CD4-positive, alpha-beta T cell treated with Interleukin-21 for 1 hour (primary cell): ENCODE measurements at places on chromosomes 6 and 20.

DNA sequence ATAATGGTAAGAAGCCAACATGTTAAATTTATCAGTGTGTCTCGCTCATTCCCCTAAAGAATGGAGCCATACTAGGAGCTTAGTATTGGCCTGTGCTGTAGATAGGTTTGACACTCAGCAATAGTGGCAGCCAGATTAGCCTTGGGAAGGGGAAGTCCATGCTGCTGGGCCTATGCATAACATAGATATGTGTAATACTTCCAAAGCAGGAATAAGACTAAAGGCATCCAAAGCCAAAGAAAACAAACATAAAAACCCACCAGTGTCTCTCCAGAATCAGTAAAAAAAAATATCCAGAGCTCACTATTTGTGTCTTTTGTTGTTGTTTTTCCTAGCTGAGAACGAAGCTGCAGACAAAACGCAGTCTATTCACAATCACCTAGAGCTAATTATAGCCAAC, 104.2 kb upstream of the STXBP5 start:
- no peak for DNase-seq

GRCh38 chr20:16434062-16434664, 139.1 kb downstream of the KIF16B start:
- DNase-seq, result peak; percentile 27

DNA sequence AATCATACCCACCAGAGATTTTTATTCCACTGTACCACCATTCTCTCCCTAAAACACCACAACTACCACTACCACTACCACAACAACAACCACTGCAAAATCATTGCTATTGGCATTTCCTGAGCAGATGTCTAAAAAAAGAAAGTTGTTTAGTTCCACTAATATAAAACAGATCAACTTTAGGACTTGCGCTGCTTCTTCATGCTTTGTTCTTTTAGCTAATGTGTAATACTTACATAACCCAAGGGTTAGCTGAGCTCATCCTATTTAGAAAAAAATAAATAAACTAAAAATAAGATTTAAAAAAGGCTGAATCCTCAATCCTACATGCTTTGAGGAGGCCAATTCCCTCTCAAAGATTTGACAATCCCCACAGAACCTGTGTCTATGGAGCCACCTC, 11.4 kb downstream of the IYD start:
- no peak for DNase-seq

DNA sequence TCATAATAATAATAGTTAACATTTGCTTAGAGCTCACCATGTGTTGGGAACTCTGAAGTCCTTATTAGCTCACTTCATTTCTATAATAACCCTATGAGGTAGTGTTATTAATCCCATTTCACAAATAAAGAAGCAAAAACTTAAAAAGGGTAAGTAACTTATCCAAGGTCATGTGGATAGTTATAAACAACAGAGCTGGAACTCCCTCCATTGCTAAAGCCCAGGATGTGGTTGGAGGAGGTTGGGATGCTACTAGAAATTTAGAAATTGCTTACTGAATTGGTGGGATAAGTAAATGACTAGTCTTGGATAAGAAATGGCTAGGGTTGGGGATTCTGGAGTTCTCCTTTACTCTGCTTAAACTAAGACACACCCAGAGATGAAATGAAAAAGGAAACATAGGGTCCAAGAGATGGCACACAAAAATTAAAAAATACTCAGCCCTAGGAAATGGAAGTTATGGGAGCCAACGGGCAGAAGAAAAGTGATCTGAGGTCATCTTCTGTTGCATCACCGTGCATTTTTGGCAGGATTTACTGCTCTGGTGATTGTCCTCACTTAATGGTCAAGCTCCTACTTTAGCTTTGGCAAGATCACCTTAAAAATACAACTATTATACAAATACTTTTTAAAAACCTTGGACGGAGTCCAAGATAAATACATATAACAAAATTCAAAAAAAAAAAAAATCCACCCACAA, 7.7 kb upstream of the CLIC5 start:
- DNase-seq, result no peak

DNA sequence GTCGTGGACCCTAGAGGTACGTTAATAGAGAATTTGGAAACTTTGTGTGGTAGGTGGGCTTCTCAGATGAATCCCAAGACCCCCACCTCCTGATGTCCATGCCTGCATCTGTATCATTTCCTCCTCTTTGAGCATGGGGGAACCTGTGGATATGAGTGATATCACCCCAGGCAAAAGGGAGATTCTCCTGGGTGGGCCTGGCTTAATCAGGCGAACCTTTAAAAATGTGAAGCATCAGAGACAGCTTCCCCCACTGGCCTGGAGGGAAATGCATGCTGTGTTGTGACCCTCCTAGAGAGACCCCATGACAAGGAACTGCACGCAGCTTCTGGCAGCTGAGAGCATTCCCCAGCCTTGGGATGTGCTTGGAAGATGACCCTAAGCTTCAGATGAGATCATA, 180.9 kb downstream of the MBOAT1 start:
- no peak for DNase-seq
